ENCODE measurements at places on chromosomes 13 and 19. TPM values are rescaled to one million over a fixed set of nuclear protein-coding genes. Genes with fewer than 3 reads are reported as not detected.

DNA sequence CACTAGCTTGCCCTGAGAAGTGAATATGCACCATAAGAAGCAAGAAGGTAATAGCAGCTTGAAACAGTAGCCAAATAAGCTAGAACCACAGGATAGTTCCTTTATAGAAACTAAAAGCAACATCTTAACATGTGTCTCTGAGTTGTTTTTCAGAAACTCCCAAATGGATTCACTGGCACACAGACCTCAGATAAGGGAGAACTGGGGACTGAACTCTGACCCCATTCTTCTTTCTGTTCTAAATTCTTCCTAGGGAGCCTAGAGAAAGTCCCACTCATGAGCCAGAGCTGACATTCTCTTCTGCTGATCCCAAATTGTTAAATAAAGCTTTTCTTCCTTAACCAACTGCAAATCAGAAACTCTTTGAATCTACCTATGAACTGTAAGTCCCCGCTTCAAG, 146.1 kb downstream of the PCDH9 start:
- DNase-seq = no peak

ZNF429 gene
- 28.5 TPM for total RNA-seq

ODAD3 gene
- total RNA-seq = 0.41 TPM

DNA sequence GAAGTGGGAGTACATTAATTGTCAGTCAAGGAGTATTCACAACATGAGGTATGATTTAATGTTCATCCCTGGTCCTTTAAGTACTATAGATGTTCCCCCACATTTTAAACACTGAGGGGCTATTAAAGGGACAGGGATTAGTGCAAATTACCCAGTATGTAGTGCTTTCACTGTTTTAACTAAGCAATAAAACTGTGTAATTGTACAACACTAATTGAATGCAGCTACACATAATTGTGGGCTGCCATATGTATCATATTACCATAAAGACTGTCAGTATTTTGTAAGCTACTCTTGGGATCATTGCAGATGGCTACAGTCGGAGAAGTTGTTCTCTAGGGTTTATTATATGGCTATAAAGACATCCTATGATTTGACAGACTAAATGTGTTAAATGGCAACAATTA, 316.6 kb downstream of the DCLK1 start:
- DNase-seq = no peak

DNA sequence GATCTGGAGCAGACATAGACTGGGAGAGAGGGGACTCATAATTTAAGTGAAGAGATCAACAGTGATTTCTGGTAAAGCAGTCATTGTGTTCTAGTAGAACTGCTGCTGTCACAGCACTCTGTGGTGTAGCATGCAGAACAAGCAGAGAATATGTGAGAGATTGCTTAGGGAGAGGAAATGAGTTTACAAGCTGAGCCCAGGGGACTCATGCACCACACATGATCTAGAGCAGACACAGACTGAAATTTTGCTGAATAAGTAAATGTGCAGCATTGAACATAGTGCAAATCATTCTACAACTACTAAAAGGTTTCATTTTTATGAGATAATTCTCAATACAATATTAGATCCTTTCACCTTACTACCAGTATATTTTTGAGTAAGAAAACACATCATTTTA, 125.7 kb downstream of the MYO16 start:
- no peak for DNase-seq

GRCh38 chr13:60090574-60090973, 73.2 kb downstream of the DIAPH3 start:
- no peak for DNase-seq

DNA sequence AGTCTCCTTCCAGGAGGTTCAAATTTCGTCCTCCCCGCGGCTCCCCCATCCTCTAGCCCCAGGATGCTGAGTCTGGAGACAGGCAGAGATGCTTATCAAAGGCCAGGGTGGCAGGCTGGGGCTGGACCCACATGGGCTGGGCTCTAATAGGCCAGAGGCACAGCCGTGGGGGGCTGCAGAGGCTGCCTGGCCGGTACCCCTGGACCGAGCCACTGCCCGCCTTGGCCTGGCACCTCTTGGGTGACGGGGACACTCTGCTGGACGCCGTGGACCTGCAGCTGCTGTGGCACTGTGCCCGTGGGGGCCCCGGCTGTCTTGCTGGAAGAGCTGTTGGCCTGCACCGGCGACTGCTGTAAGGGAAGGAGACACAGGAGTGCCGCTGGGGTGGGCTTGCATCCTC, 25.8 kb downstream of the RFX1 start:
- DNase-seq = no peak
